ENCODE measurements at places on chromosomes 5 and 9. TPM values are rescaled to one million over a fixed set of nuclear protein-coding genes. Genes with fewer than 3 reads are reported as not detected.

The STPG3 gene
- total RNA-seq = not detected

The ADAM19 gene
- total RNA-seq = 145 TPM

The DNAI1 gene
- total RNA-seq = not detected

The ROR2 gene
- not detected for total RNA-seq

The ZNF622 gene
- total RNA-seq = 37.3 TPM

The ELOVL7 gene
- 0.24 TPM for total RNA-seq

The AIF1L gene
- 1.5 TPM for total RNA-seq

The DOLK gene
- 5.3 TPM for total RNA-seq

DNA sequence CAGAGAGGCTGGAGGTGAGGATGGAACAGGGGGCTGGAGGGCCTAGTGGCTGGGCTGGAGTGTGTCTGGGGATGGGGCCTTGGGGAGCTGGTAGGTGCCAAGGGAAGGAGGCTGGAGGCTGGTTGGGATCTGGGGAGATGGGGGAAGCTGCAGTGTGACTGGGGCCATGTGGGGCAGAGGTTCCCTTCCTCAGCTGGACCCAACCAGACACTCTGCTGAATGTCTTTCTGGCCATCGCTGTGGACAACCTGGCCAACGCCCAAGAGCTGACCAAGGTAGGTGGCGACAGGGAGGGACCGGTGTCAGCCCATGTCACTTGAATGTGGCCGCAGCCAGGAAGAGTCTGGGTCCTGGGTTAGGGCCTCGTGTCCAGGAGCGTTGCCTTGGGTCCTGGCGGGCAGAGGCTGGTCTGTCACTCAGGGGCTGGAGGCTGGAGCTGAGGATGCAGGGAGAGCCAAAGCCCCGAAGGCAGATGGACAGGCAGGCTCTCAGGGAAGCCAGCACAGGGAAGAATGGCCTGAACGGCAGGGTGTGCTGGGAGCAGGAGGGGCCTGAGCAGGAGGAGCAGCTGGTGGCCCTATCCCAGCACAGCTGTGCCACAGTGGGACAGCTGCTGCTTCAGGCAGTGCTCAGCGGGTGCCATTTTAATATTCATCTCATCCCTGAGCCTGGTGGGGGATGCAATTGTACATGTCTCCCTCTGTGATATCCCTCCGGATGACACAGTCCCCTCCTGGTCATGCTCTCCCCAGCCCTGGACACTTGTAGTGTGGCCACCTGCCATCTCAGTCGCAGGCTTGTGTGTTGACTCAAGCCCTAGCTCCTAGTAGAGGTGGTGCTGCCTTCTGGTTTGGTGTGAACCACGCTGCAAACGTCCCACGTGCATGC, 132.5 kb downstream of the CACNA1B start:
- ATAC-seq = no peak

- ATAC-seq = no peak
These were observed 19.5 kb downstream of the ACTL7B start for GRCh38 chr9:108836319-108836718.

DNA sequence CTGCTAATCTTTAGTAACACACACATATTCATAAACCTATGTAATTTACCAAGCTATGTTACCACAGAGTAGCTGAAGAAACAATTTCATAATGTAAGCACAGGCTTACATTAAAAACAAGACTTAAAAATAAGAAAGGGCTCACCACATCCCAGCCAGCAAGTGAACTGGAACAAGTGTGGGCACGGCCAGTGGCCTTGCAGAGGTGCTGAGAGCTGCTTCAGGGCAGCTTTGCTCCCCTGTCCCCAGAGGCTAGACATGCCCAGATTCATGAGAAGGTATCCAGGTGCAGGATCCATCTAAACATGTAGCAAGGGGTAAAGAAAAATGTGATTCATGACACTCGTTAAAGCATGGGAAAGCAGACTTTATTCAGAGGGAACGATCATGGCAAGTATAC, 62.0 kb upstream of the CKS2 start:
- no peak for ATAC-seq

DNA sequence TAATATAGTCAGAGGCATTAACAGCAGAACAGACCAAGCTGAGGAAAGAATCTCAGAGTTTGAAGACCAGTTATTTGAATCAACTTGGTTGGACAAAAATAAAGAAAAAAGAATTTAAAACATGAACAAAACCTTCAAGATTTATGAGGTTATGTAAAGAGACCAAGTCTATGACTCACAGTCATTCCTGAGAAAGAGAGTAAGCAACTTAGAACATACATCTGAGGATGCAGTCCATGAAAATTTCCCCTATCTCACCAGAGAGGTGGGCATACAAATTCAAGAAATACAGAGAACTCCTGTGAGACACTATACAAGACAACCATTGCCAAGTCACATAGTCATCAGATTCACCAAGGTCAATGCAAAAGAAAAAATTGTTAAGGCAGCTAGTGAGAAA, 17.4 kb upstream of the C9orf72 start:
- no peak for ATAC-seq

- no peak for ATAC-seq
These were observed 94.3 kb upstream of the CPEB4 start for GRCh38 chr5:173793648-173794548.

Measured in activated T-helper 17 cell treated with anti-CD3 and anti-CD28 coated beads, Interleukin-2, amount 50 U/mL, for 72 hours (primary cell).